ENCODE measurements at places on chromosomes 2 and 18.

- no peak for DNase-seq
These were observed 20.4 kb upstream of the FSHR start for GRCh38 chr2:49174750-49175149.

DNA sequence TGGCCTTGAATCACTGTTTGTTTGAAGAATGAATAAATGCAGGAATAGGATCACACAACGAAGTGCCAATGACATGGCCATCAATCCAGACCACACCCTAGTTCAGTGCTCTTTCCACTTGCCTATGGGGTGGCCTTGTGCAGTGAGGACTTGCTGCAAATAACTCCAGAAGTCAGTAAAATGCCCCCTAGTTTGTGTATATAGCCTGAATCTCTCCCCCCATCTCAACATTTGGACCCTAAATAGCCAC, 299 bp downstream of the FABP1 start:
- DNase-seq = no peak

DNA sequence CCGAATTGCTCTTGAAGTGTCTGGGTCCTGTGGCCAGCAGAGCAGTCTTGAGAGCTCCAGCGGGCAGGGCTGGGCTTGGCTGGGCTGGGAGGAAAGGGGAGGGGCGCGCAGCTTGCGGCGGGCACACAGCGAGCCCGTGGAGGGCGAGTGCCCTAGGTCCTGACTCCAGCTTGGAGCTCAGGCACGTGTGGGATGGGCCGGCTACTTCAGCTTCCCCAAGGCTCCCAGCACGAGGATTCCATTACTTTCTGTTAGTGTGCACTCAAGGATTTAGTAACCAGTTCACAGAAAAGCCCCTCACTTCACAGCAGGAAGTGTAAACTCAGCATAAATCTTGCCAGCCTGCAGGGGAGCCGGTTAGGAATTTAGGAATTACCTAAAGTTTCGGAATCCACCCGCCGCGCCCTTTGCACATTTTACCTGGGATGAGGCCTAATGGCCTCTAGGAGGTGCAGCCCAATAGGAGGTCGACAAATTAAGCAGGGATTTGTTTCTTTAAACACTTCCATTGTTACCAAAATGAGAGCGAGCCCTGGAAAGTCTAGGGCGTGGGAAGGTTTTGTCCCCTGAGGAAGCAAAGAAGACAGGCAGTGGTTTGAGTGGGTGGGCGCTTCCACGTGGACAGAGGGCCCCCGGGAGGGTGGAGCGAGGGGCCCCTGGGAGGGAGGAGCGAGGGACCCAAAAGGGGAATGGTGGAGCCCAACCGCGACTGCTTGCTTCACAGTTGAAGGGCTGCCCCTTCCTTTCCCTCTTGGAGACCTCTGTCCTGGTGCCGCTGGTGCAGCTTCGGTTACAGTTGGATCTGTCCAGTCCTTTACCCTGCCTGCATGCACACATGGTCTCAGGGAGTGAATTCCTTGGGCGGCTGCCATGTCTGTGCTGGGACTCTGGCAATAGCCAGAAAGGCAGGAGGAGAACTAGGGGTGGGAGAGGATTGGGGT, 93.3 kb downstream of the CTAGE1 start:
- DNase-seq = no peak

GRCh38 chr2:179861027-179861415, 391 bp downstream of the ZNF385B start:
- peak; percentile 4 for DNase-seq

DNA sequence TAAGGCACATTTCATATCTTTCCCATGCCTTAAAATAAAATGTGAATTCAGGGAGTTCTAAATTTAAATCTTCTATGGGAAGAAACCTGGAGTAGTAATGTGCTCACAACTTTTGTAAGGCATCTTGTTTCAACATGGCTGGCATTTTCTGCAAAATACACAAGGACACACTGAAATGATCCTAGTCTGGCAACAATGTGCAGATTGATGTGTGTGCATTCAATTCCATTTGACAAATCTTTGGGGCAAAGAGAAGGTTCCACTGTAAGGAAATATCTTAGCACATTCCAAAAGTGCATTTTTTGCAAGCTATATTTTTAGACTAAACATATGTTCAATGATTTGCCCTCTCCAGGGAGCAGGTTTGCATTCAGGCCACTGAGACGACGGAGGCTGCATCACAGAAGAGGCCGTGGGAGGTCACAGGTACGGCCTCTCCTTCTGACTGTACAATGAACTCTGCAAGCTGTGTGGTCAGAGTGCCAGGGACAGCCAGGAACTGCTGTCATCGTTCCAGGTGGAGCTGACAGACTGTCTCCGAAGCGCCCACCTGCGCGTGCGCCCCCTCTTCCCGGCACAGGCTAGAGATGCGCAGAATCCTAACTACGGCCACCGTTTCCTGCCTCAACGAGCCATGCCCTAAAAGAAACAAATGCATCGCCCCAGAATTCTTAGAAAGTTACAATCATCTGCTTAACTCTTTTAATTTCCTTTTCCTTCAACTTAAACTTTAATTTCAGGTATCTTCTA, 149.2 kb upstream of the POU3F3 start:
- no peak for DNase-seq

GRCh38 chr2:216429428-216429827, 17.1 kb downstream of the SMARCAL1 start:
- no peak for DNase-seq
